Osteocyte (in vitro differentiated cells): ENCODE measurements at places on chromosomes 6 and 20. TPM values are rescaled to one million over a fixed set of nuclear protein-coding genes. Genes with fewer than 3 reads are reported as not detected.
A peak's percentile ranks its signal among the peaks of the same experiment; 100 is the strongest.

DNA sequence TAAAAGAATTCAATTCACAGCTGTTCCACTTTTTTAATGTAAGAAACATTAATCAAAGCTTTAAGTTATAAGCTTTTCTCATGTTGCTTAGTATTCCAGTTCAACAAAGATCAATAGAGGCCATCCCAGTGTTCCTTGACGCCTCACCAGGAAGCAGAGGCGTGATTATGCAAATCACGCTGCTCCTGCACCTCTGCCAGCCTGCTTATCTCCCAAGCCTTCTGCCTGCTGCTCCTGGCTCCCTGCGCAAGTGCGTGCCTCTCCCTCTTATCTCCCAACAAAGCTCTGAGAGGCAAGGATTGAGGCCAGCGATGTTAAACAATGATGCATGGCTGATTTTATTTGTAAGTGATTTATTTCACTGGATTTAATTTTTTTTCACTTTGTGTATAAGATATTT lies 42.8 kb downstream of the INSM1 start:
- H3K4me1 ChIP-seq: no peaks in the 10 kb centered on the region
- no peak overlapping the region for H3K27ac ChIP-seq
- no peak for DNase-seq
- no peaks in the 10 kb centered on the region for H3K27me3 ChIP-seq
- no peak overlapping the region for H3K4me3 ChIP-seq

GRCh38 chr20:57999465-58000111 lies 228.9 kb downstream of the ANKRD60 start:
- no peak for DNase-seq
- H3K27ac ChIP-seq: peak overlapping the region; percentile 14
- peaks cover 4% of the 10 kb centered on the region for H3K27me3 ChIP-seq
- peaks cover 18% of the 10 kb centered on the region for H3K4me1 ChIP-seq

- H3K27me3 ChIP-seq: no peaks in the 10 kb centered on the region
- H3K27ac ChIP-seq: no peak overlapping the region
- H3K4me1 ChIP-seq: no peaks in the 10 kb centered on the region
Observed at GRCh38 chr20:7366189-7366588, 574.1 kb downstream of the HAO1 start.

F13A1 gene
- 2.8 and 3.6 TPM in 2 replicates for total RNA-seq

KCNQ2 gene
- total RNA-seq: not detected in 2 replicates

GTSF1L gene
- not detected in 2 replicates for total RNA-seq

DNA sequence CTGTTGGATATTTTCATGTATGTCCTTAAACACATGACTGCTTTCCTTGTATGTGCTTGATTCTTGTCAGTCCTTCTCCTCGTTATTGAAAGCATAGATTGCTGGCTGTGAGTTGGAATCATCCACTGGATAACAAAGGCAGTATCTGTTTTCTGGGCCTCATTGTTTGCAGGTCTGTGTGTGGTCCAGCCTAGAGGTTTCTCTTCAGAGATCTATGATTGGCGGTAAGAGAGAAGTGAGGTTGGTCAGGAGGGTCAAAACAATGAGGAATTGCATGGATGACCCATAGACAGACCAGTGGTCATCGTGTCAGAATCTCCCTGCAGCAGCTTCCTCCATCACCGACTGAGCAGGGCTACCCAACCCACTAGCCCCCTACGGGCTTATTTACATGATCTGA lies 915.0 kb downstream of the KIF16B start:
- no peaks in the 10 kb centered on the region for H3K36me3 ChIP-seq
- H3K4me3 ChIP-seq: no peak overlapping the region
- no peaks in the 10 kb centered on the region for H3K27me3 ChIP-seq
- no peak overlapping the region for H3K27ac ChIP-seq

GRCh38 chr6:128164254-128164653 lies 263.4 kb upstream of the THEMIS start:
- peaks cover 3% of the 10 kb centered on the region for H3K36me3 ChIP-seq
- no peak for DNase-seq
- H3K27me3 ChIP-seq: no peaks in the 10 kb centered on the region
- no peak overlapping the region for H3K27ac ChIP-seq
- no peak overlapping the region for H3K4me3 ChIP-seq
- peaks cover 19% of the 10 kb centered on the region for H3K4me1 ChIP-seq

DNA sequence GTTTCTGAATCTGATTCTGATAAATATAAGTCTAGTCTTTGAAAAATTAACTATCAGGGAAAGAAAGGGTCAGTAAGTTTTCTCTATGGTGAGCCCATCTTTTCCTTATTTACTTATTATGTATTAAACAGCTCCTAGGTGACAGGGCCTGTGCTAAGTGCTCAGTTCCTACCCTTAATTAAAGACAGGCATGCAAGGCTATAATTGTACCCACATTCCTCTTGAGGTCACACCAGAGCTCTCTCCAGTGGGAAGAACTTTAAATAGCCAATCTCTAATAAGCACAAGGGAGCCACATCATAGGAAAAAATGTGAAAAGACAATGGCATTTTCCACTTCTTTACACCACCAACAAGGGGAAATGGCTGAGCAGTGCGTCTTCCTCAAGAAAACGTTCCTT lies 421.8 kb upstream of the SLC35B3 start:
- no peak overlapping the region for H3K27ac ChIP-seq
- H3K36me3 ChIP-seq: no peaks in the 10 kb centered on the region
- no peak overlapping the region for H3K4me3 ChIP-seq
- H3K4me1 ChIP-seq: peaks cover 25% of the 10 kb centered on the region
- no peak for DNase-seq
- H3K27me3 ChIP-seq: peaks cover 8% of the 10 kb centered on the region

TSHZ2 gene
- total RNA-seq: not detected in 2 replicates

EYS gene
- total RNA-seq: not detected in 2 replicates

- H3K27ac ChIP-seq: no peak overlapping the region
- no peak for DNase-seq
- no peak overlapping the region for H3K4me3 ChIP-seq
- no peaks in the 10 kb centered on the region for H3K36me3 ChIP-seq
Observed at GRCh38 chr20:40254023-40254772, 434.8 kb downstream of the MAFB start.

PNPLA1 gene
- not detected in 2 replicates for total RNA-seq

GRCh38 chr20:5686384-5687105 lies 63.7 kb upstream of the SHLD1 start:
- no peak overlapping the region for H3K4me3 ChIP-seq
- H3K4me1 ChIP-seq: no peaks in the 10 kb centered on the region
- H3K27me3 ChIP-seq: no peaks in the 10 kb centered on the region
- no peak overlapping the region for H3K27ac ChIP-seq
- H3K36me3 ChIP-seq: no peaks in the 10 kb centered on the region
- no peak for DNase-seq

GRCh38 chr6:35359744-35360348 lies 17.5 kb downstream of the PPARD start:
- peaks cover 58% of the 10 kb centered on the region for H3K4me1 ChIP-seq
- peak overlapping the region; percentile 86 for H3K27ac ChIP-seq
- peaks cover 21% of the 10 kb centered on the region for H3K36me3 ChIP-seq
- no peak overlapping the region for H3K4me3 ChIP-seq
- DNase-seq: no peak

KIFC1 gene
- 10.8 and 11.6 TPM in 2 replicates for total RNA-seq

- H3K36me3 ChIP-seq: peaks cover 2% of the 10 kb centered on the region
- H3K4me3 ChIP-seq: no peak overlapping the region
- no peaks in the 10 kb centered on the region for H3K27me3 ChIP-seq
- peaks cover 19% of the 10 kb centered on the region for H3K4me1 ChIP-seq
Observed at GRCh38 chr20:63908008-63908682, 13.2 kb downstream of the DNAJC5 start.
